ENCODE measurements at places on chromosomes 6 and 20. TPM values are rescaled to one million over a fixed set of nuclear protein-coding genes. Genes with fewer than 3 reads are reported as not detected.
A peak's percentile ranks its signal among the peaks of the same experiment; 100 is the strongest.

DNA sequence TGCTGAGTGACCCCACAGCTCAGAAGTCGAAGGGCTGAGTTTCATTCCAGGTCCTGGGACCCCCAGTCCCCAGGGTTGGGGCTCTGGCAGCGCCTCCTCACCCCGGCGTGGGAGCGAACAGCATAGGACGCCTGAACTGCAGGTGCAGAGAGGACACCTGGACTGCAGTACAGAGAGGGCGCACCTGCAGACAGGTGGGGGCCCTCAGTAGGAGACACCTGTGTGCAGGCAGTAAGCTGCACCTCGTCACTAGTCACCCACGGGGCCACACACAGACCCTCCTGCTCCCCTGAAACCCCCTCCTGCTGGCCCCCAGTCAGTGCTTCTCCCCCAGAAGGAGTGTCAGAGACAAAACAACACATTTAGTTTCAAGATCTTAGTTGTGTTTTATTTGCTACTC, 8.6 kb upstream of the NKAIN4 start:
- H3K27me3 ChIP-seq = peaks cover 24% of the 10 kb centered on the region
- H3K4me3 ChIP-seq = no peak overlapping the region
- H3K36me3 ChIP-seq = no peaks in the 10 kb centered on the region

GRCh38 chr6:28794175-28795002, 129.4 kb downstream of the TRIM27 start:
- H3K36me3 ChIP-seq = no peaks in the 10 kb centered on the region
- H3K27ac ChIP-seq = no peak overlapping the region
- no peak for DNase-seq
- peaks cover 56% of the 10 kb centered on the region for H3K27me3 ChIP-seq

- H3K4me1 ChIP-seq = peaks cover 32% of the 10 kb centered on the region
- peaks cover 34% of the 10 kb centered on the region for H3K36me3 ChIP-seq
- DNase-seq = no peak
- peak overlapping the region; percentile 96 for H3K27ac ChIP-seq
- H3K27me3 ChIP-seq = no peaks in the 10 kb centered on the region
- peak overlapping the region; percentile 90 for H3K4me3 ChIP-seq
These were observed 886 bp downstream of the ROMO1 start for GRCh38 chr20:35699957-35700624.

GRCh38 chr6:167706313-167707109, 120.2 kb upstream of the AFDN start:
- peak; percentile 72 for DNase-seq
- no peaks in the 10 kb centered on the region for H3K36me3 ChIP-seq
- peaks cover 14% of the 10 kb centered on the region for H3K27me3 ChIP-seq
- no peak overlapping the region for H3K4me3 ChIP-seq
- no peak overlapping the region for H3K27ac ChIP-seq
- H3K4me1 ChIP-seq = peaks cover 9% of the 10 kb centered on the region

DNA sequence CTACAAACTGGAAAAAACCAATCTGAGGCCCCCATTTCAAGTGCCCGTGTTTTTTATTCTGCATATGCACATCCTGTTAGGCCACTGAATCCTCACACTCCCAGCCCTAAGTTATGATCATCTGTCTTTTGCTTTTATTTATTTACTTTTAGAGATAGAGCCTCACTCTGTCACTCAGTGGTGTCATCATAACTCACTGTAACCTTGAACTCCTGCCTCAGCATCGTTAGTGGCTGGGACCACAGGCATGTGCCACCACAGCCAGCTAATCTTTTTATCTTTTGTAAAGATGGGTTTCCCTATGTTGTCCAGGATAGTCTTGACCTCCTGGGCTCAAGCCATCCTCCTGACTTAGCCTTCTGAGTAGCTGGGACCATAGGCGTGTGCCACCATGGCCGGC, 29.6 kb upstream of the CLDN20 start:
- no peak overlapping the region for H3K27ac ChIP-seq
- DNase-seq = no peak
- H3K4me3 ChIP-seq = no peak overlapping the region
- peaks cover 5% of the 10 kb centered on the region for H3K36me3 ChIP-seq
- H3K4me1 ChIP-seq = peaks cover 2% of the 10 kb centered on the region

The ECT2L gene
- 0.13 TPM for total RNA-seq
